ENCODE measurements at places on chromosomes 12 and 14.

GRCh38 chr12:132071830-132072384 lies 72.2 kb downstream of the DDX51 start:
- no peak for DNase-seq

DNA sequence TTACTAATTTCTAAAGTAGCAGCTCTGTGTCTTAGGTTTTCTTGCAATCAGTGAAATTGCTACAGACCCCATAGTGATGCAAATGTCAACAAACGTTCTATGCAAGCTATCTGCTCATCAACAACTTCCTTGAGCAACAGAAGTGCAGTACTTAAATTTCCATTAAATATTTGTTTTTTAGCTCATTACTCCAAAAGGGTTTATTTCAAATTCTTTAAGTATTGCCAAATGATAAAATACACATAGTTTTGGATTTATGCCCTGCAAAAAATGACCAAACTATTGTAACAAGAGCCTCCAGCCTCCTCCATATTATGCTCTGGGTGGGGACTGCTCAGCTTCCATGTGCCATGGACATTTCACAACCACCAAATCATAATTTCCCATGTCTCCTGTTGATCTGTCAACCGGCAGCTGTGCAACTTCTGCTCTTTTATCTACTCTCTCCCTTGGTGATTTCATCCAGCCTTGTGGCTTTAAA lies 4.4 kb downstream of the BDKRB1 start:
- DNase-seq: no peak

DNA sequence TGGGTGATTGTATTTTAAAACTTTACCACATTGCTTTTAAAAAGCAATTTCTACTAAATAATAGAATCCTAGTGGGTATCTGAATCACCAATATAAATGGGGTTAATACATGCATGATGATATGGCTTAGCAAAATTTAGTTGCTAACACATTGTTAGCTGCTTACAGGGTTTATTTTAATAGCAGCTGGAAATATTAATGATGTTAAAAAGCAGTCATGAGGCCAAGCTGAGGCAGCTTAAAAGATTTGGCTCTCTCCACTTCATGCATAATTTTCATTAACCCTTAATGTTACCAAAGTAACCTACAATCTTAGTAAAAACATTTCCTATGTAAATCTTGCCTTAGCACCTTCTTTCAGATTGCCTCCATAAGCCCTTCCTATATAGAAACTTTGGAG lies 49.2 kb upstream of the CNOT2 start:
- DNase-seq: no peak

DNA sequence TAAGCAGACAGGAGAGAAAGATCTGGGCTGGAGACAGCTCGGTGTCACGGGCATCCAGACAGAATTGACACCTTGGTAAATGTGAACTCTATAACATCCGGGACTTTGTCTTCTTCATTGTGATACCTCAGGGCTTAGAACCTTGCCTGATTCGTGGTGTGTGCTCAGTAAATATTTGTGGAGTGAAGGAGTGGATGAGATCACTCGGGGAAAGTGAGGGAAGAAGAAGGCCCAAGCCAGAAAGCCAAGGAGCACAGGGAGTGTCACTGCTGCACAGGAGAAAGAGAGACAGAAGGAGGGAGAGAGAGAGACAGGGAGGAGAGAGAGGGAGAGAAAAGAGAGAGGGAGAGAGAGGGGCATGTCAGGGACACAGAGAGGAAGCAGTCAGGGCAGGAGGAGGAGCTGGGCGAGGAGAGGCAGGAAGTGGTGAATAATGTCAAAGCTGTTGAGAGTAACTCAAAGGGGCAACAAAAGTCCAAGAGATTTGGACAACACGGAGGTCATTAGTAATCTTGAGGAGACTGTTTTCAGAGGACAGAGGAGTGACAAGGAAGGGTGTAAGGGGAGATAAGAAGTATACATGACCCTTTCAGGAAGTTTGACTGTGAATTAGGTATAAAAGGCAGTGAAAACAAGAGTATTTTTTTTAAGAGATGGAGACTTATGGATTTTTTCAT lies 141.6 kb upstream of the MAX start:
- DNase-seq: no peak

GRCh38 chr12:105672121-105672975 lies 341.9 kb downstream of the C12orf75 start:
- no peak for DNase-seq

DNA sequence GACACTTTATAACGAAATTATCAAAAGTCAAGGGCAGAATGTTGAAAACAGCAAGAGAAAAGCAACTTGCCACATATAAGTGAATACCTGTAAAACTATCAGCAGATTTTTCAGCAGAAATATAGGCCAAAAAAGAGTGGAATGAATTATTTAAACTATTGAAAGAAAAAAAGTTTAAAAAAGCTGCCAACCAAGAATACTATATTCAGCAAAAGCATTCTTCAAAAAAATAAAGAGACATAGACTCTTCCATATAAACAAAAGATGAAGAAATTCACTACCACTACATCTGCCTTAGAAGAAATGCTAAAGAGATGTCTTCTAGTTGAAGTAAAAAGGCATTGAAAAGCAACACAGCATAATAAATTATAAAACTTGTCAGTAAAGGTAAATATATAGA lies 80.6 kb upstream of the CPNE8 start:
- DNase-seq: no peak

DNA sequence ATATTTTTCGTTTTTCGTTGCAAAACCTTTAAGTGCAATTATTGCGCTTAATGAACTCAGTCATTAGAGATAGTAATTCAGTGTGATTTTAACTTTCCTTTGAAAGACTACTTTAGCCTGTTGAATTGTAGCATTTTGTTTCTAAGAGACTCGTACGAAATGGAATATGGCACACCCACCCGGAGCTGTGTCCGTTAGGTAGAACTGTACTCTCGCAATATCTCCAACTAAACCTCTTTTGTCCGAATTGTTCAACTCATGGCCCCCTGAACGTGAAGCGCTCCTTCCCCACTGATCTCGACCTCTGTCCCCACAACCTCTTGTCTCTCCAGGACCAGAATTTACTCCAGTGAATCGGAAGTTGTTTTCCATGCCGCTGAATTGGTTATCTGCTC lies 800 bp downstream of the PCNX4 start:
- no peak for DNase-seq

GRCh38 chr14:91654836-91655235 lies 77.0 kb downstream of the CATSPERB start:
- DNase-seq: no peak

DNA sequence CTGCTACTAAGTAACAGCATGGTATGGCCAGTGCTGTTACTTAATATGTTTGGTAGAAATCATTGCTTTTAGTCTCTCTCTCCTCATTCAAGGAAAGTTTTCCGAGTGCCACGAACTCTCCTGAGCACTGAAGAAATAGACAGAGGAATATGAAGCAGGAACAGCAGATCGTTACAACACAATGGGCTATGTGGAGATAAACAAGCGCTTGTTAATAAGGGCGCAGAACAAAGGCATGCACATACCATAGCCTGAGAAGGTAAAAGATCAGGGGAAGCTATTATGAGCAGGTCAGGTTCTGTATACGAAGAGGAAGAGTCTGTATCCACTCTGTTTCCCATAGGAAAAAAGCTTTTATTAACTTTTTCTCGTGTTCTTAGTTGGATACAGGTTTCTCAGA lies 156.2 kb upstream of the CPNE8 start:
- no peak for DNase-seq

- no peak for DNase-seq
These were observed 3.2 kb upstream of the C12orf42 start for GRCh38 chr12:103498990-103499389.

DNA sequence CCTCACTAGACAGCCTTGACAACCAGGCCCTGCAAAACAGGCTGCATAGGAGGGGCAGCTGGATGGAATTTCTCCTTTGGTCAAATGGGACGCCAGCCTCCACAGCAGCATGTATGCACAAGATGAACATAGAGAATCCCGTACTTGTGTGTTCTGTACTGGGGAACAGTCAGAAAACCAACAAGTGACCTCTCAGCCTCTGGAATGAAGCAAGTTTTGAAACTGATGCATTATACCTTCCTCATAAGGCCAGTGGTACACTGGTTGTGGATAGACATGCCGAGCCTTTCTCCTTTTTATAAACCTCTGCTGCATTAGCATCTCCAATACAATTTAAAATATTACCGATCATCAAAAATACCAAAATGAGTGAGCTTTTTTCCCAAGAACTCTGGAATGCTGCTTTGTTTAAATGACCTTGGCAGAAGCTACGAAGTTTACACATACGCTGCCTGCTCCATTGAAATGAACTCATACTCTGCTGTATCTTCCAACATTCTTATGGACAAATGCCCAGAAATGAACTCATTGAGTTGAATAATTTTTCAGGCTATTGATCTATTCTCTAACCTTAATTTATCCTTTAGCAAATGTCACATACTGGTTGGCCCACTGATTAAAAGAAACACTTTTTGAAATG lies 47.6 kb upstream of the FERMT2 start:
- no peak for DNase-seq

GRCh38 chr12:33587784-33588712 lies 148.4 kb upstream of the SYT10 start:
- no peak for DNase-seq

- no peak for DNase-seq
These were observed 169.6 kb upstream of the CLEC14A start for GRCh38 chr14:38425324-38425976.

GRCh38 chr14:54333511-54333910 lies 63.3 kb upstream of the CDKN3 start:
- DNase-seq: no peak

DNA sequence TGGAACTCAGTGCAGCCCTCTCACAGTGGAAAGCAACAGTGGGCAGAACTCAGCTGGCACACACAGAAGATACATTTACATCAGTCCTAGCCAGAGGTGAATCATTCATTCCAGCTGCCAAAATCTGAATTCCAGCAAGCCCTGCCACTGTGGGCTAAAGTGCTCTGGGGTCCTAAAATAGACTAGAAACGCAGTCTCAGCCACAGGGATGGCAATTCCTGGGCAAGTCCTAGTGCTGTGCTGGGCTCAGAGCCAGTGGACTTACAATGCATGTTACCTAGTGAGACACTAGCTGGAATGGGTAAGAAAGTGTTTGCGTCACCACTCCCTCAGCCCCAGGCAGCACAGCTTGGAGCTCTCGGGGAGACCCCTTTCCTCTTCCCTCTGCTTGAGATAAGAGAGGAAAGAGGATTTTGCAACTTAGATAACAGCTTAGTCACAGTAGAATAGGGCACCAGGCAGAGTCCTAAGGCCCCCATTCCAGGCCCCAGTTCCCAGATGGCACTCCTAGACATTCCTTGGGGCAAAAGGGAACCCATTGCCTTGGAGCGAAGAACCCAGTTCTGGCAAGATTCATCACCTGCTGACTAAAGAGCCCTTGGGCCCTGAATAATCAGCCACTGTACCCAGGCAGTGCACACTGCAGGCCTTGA lies 592.9 kb downstream of the FSCB start:
- no peak for DNase-seq

- no peak for DNase-seq
These were observed 9.2 kb upstream of the ADCK1 start for GRCh38 chr14:77790566-77791224.

DNA sequence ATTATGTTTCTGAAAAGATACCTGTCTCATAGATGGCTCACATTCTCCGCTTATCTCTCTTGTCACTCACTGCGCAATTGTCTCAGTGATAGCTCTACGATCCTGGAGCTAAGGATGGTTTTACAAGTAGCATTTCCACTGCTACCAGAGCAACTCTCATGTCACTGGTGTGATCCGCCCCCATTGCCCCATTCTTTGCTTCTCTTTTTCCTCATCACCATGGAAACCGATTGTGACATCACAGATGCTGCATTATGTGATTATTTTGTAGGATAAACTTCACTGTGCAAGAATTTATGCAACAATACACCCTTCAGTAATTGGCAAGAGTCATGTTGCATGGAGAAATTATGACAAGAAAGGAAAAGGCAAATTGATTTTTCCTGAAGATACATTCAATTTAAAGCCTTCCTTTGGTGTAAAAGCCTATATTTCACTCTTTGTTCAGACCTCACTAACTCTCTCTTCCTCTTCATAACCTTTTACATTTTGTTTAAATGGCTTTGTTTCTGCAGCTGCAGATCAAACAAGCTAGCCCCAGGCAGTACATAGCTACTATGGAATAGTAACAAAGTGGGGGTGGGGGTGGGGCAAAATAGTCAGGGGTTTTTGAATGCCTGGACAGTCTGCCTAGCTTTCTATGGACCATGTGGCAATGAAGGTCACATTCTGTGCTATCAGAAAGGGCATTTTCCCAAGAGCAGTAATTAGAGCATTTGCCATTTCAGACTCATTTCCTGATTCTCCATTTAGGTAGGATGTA lies 539.8 kb downstream of the NRXN3 start:
- DNase-seq: no peak
